ENCODE measurements at places on chromosomes 7 and 10. TPM values are rescaled to one million over a fixed set of nuclear protein-coding genes. Genes with fewer than 3 reads are reported as not detected.

The NKX6-2 gene
- not detected for total RNA-seq

The TLL2 gene
- not detected for total RNA-seq

The EPHB6 gene
- total RNA-seq, result 58.0 TPM

The KLF14 gene
- total RNA-seq, result not detected

GRCh38 chr7:157799076-157799685, 462.4 kb downstream of the DNAJB6 start:
- no peak for DNase-seq

GRCh38 chr7:18756378-18757050, 261.0 kb downstream of the HDAC9 start:
- no peak for DNase-seq

- DNase-seq, result no peak
Observed at GRCh38 chr7:130432886-130433285, 7.9 kb downstream of the CEP41 start.

GRCh38 chr10:125694883-125695282, 11.9 kb upstream of the TEX36 start:
- DNase-seq, result no peak

DNA sequence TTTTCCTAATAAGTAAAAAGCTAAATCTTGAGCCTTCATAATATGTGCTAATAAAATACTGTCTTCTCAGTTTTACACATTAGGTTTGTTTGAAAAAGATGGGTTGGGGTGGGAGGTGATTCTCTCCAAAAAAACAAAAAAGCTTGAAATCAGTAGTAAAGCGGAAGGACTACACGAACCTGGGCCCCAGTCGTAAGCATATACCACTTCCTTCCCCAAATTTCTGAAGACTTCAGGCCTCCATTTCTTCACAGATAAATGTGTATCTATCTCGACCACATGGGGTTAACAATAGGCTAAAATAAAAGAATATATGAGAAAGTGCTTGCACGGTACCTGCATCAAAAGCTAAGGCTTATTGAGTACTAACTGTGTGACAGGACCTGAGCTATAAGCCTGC, 51.6 kb upstream of the PAX2 start:
- DNase-seq, result no peak

DNA sequence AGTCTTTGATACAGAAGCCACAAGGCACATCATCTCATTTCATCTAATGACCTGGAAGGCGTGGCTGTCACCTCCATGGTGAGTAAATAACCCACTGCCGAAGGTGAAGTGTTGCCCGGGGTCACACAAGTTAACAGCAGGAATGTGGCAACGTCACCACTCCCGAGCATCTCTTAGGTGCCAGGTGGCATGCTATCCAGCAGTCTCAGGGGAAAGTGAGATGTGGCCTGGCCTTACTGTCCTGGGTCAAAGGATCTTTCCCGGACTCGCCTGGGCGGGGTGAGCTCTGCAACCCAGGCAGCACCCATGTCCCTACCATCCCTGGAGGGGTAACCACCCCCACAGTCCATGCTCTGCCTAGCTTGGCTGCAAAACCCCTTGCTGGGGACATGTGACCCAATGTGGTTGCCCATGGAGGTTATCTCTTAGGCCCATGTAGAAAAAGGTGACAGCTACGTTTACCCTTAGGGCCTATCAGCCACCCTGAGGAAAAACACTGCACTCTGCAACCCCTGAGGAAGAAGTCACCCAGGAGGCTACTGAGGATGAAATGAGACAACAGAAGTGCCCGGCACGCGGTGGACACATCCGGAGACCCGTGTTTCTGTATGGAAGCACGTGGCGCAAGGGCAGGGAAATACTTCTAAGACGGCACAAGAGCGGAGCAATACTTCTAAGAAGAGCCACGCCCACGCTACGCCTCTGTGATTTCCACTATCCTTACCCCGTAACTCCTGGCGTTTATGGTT, 52.0 kb downstream of the BAIAP2L1 start:
- DNase-seq, result no peak
